ENCODE measurements at places on chromosomes 4 and X.

GRCh38 chrX:136220540-136220939, 30.7 kb downstream of the MAP7D3 start:
- DNase-seq: no peak

DNA sequence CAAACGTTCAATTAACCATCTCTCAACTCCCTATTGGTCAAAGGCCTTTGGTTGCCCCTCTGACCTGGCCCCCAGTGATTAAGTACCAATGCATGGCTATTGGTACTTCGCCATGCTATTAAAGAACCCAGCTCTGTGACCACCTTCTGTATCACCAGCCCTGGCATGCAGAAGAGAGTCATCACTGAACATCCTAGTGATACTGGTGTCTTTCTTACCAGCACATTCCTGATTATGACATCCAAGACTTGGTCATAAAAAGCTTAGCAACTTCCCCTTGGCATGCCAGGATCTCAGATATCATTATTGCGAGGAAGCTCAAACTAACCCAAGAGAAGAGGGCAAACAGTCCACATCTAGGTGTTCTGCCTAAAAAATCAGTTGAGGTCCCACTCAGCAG, 122.3 kb upstream of the OTUD4 start:
- no peak for DNase-seq

GRCh38 chrX:151099001-151099400, 77.4 kb upstream of the GPR50 start:
- no peak for DNase-seq

GRCh38 chr4:115437739-115438138, 324.3 kb upstream of the NDST4 start:
- DNase-seq: no peak

- no peak for DNase-seq
These were observed 763.5 kb upstream of the FRG1 start for GRCh38 chr4:189177130-189177529.

- DNase-seq: no peak
These were observed 189.4 kb downstream of the PDGFRA start for GRCh38 chr4:54418468-54418867.

DNA sequence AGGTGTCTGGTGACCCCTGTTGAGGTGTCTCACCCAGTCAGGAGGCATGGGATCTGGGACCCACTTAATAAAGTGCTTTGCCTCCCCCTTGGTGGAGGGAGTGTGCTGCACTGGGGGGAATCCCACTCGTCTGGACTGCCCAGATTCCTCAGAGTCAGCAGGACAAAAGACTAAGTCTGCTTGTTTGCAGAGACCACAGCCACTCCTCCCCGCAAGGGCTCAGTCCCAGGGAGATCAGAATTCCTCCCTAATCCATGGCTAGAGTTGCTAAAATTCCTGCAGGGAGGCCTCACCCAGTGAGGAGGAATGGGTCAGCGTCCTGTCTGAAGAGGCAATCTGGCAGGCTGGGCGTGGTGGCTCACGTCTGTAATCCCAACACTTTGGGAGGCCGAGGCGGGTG, 442.2 kb downstream of the PABPC4L start:
- no peak for DNase-seq

GRCh38 chr4:76982638-76983584, 33.4 kb downstream of the SEPTIN11 start:
- DNase-seq: no peak

DNA sequence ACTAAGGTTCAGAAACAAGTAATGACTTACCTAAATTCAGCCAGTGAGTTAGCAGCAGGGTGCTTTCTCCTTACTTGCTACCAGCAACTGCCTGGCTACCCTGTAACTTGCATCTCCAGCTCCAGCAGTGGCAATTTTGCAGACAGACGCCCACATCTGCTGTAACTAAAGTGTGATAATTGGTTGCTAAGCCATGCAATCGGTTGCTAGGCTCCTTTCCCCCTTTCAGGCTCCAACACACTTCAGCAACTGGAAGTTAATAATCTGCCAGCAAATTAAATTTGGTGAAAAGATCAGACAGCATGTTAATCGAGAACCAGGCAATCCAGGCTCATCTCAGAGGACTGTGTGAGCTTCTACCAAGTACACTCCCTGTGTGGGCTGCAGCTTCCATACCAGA, 24.2 kb upstream of the ARHGEF9 start:
- no peak for DNase-seq

GRCh38 chrX:11143931-11144678, 33.0 kb downstream of the HCCS start:
- peak; percentile 89 for DNase-seq

- no peak for DNase-seq
These were observed 10.3 kb downstream of the RTL5 start for GRCh38 chrX:72121383-72121782.

- DNase-seq: no peak
These were observed 16.4 kb downstream of the DSPP start for GRCh38 chr4:87624698-87625097.

GRCh38 chr4:182018691-182019090, 224.5 kb upstream of the TENM3 start:
- DNase-seq: no peak

Measured in midbrain (tissue), 1 donor.